GM23248 (cell line): ENCODE measurements at places on chromosomes 12 and 14. TPM values are rescaled to one million over a fixed set of nuclear protein-coding genes. Genes with fewer than 3 reads are reported as not detected.

DNA sequence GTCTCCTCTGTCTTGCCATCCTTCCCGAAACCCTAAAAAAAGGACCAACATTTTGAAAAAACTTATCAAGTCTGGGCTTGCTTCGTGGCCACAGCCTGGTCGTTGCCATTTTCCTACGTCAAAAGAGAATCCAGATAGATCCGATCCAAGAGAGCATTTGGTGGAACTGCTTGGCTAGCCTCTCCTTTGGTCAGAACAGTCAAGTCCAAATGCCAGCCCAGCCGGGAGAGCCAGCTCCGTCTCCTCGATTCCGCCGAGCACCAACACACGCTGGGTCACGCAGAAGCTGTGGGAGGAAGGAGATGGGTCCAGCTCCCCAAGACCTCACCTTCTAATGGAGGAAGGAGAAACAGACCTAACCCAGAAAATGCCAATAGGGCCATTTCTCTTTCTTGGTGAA, 9.3 kb upstream of the PRIMA1 start:
- H3K4me1 ChIP-seq, result no peaks in the 10 kb centered on the region
- no peak overlapping the region for H3K4me3 ChIP-seq
- no peaks in the 10 kb centered on the region for H3K36me3 ChIP-seq
- no peaks in the 10 kb centered on the region for H3K27me3 ChIP-seq
- no peak for DNase-seq

Gene FLRT2
- 72.8 and 94.1 TPM in 2 replicates for total RNA-seq

Gene ARHGEF40
- 56.6 and 68.3 TPM in 2 replicates for total RNA-seq

DNA sequence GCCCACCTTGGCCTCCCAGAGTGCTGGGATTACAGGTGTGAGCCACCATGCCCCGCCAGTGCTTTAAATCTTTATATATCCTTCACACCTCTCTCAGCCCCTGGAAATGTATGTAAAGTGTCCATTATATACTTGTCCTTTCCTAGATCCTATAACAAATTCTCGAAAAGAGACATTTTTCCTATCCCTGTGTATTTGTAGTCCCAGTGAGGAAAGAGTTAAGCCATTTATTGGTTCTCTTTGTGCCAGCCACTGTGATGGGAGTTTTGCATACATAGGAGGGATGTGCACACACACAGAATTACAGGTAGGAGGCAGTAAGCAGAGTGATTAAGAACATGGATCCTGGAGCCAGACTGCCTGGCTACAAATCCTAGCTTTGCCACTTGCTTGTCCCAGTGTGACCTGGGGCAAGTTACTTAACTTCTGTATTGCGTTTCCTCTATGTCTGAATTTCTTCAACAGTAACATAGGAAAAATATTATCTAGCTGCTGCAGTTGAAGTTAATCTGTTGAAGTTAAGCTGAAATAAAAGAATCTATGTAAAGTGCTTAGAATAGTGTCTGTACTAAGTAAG, 2.1 kb upstream of the RABGGTA start:
- H3K4me1 ChIP-seq, result peaks cover 3% of the 10 kb centered on the region; the same call in 1 of the 2 replicates
- no peak overlapping the region for H3K4me3 ChIP-seq
- no peak overlapping the region for H3K27ac ChIP-seq
- no peaks in the 10 kb centered on the region for H3K27me3 ChIP-seq

Gene FAM186B
- total RNA-seq, result 0.22 and 1.4 TPM in 2 replicates

DNA sequence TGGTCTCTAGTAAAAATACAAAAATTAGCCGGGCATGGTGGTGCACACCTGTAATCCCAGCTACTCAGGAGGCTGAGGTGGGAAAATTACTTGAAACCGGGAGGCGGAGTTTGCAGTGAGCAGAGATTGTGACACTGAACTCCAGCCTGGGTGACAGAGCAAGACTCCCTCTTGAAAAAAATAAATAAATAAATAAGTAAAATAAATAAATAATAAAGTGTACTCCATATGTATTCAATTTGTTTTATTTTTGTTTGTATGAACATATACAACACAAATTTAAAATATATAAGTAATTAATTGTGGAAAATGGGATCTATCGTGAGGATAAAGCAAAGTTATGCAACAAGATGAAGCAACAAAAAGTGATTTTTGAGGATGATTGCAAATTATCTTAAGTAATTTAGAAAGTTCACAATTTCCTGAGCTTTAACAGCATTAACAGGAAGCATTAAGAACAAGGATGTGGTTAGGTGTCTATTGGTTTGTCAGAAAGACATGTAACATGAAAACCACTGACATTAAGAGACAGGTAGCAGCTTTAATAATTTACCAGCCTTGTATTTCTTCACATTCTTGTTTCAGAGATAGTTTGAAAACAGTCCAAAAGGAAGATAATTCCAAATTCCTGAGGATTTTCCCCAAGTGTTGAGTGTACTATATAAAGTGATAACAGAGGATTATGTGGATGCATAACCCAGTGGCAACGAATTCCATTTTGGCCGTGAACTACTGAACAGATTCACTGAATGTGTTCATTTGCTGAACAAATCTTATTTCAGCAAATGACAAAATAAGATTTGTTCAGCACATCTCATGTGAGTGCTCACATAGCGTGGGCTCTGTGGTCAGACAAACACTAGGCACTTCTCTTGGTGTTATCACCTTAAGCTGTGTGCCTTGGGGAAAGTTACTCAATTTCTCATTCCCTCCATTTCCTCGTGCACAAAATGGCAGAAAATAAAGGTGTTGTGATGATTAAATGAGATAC, 68.6 kb upstream of the RESF1 start:
- H3K27me3 ChIP-seq, result no peaks in the 10 kb centered on the region
- no peak overlapping the region for H3K4me3 ChIP-seq
- no peak for DNase-seq
- H3K4me1 ChIP-seq, result no peaks in the 10 kb centered on the region

Gene EGLN3
- 0.22 TPM in 1 of 2 replicates, not detected in the other for total RNA-seq

DNA sequence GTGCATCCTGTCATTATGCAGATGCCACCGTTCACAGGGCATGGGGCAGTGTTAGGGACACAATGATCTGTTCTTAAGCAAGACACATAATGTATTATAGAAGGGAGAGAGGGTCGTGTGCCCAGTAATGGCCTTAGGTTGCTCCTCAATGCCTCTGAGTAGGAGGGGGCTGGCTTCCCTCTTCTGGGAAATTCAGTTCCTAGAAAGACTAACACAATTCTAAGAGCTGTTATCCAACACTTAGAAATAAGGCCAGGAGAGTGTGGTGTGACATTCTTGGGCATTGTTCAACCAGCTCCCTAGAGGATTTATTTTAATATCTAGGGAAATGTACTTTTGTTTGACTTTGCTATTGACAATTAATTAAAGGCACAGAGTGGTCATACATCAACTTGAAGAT, 118.5 kb downstream of the ADCK1 start:
- DNase-seq, result no peak
- H3K27me3 ChIP-seq, result no peaks in the 10 kb centered on the region
- H3K4me1 ChIP-seq, result no peaks in the 10 kb centered on the region
- H3K4me3 ChIP-seq, result no peak overlapping the region

DNA sequence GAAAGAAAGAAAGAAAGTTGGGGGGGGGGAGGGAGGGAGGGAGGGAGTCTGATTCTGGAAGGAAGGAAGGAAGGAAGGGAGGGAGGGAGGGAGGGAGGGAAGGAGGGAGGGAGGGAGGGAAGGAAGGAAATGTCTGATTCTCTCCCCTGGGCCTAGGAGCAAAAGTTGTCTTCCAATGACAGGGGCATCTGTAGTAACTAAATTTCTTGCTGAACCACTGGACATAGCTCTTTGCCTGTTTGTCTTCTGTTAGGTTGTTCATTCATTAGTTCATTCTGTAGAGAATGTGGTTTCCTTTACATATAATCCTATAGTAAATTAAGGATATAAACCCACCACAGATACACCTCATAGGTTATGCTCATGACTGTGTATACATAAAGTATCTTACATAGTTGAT, 59.9 kb downstream of the GPR68 start:
- H3K36me3 ChIP-seq, result no peaks in the 10 kb centered on the region
- DNase-seq, result no peak
- H3K27ac ChIP-seq, result no peak overlapping the region
- H3K4me1 ChIP-seq, result peaks cover 17% of the 10 kb centered on the region
- no peak overlapping the region for H3K4me3 ChIP-seq

- DNase-seq, result no peak
- no peak overlapping the region for H3K4me3 ChIP-seq
- H3K27me3 ChIP-seq, result no peaks in the 10 kb centered on the region
- no peak overlapping the region for H3K27ac ChIP-seq
- H3K36me3 ChIP-seq, result peaks cover 36% of the 10 kb centered on the region; the same call in 1 of the 2 replicates
These were observed 115.8 kb downstream of the GCH1 start for GRCh38 chr14:54786838-54787237.

- no peaks in the 10 kb centered on the region for H3K4me1 ChIP-seq
- H3K27ac ChIP-seq, result no peak overlapping the region
- H3K27me3 ChIP-seq, result peaks cover 32% of the 10 kb centered on the region
- no peak overlapping the region for H3K4me3 ChIP-seq
These were observed 9.2 kb downstream of the ARHGAP9 start for GRCh38 chr12:57470286-57470969.

Gene BEGAIN
- 0.11 and 1.4 TPM in 2 replicates for total RNA-seq
